ENCODE measurements at places on chromosomes 1 and 21.

DNA sequence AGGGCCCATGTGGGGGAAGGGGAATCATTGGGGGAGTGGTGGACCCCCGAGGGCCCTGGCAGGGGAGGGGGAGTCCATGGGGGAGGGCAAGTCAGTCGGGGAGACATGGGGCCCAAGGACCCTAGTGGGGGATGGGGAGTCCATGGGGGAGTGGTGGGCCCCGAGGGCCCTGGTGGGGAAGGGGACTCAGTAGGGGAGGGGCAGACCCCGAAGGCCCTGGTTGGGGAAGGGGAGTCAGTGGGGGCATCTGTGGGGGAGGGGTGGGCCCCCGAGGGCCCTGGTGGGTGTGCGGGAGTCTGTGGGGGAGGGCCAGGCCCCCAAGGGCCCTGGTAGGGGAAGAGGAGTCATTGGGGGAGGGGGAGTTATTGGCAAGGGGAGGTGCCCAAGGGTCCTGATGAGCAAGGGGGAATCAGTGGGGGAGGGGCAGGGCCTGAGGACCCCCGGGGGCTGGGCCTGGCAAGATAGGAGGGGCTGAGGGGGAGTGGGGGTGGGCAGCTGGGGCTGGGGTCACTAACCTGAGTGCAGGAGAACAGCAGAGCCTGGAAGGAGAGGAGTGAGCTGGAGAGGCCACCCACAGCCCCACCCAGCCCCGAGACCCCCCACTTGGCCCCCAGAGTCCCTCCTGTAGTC is 2.1 kb downstream of the MXRA8 start:
- DNase-seq, result no peak

- DNase-seq, result no peak
Measured at GRCh38 chr21:31498985-31499384, 154.9 kb upstream of the TIAM1 start.

- no peak for DNase-seq
Measured at GRCh38 chr1:60111716-60112115, 38.1 kb upstream of the C1orf87 start.

- DNase-seq, result no peak
Measured at GRCh38 chr1:33466159-33466558, 6.3 kb upstream of the ZSCAN20 start.

DNA sequence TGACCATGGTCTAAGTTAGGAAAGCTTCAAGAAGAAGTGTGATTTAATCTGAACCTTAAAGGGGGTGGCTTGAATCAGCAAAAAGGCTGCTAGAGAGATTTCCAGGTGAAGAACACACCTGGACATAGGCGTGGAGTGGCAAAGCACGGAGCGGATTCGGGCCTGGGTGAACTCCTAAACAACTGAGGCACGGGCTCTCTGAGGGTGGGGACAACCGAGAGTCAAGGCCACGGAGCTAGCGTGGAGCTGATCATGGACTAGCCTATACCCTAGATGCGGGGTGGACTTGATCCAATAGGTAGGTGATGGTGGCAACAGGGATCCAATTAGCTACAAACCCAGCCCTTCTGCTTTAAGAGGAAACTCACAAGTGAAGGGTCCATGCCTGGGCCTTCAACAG is 27.8 kb downstream of the SYT2 start:
- no peak for DNase-seq

DNA sequence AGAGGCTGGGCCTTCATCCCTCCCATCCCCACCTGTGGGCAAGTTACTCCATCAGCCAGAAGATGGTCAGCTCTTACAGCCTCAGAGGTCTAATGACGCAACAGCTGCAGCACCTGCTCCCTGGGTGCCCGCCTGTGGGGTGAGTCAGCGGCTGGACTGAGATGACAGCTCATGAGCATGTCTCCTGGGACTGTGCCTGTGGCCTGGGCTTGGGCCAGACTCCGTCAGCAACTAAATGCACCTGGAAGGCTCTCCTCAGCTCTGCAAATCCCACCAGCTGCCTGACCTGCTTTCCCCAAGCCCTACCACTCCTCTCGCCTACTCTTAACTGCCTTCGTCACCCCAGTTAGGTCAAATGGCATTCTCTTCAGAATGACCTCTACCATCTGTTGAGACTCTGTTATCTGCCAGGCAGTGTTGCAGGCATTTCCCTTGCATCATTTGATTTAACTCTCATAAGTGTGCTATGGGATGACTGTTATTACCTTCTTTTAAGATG is 47.7 kb downstream of the ETS2 start:
- no peak for DNase-seq

DNA sequence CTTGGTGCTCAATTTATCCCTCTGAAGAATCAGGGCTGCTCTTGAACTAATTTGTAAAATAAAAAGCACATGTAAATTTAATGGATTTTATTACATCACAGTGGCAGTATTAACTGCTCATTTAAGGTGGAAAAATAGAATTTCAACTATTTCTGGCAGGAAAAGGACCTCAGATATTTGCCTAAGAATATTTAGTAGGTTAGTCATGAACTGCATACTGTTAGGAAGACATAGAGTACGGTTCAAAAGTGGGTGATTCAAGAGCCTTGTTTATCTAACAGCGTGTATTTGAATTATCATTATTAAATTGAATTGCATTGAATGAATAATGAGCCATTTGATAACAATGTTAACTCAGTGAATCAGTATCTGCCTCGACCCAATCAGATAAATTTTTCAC is 248.8 kb upstream of the PBX1 start:
- DNase-seq, result no peak

DNA sequence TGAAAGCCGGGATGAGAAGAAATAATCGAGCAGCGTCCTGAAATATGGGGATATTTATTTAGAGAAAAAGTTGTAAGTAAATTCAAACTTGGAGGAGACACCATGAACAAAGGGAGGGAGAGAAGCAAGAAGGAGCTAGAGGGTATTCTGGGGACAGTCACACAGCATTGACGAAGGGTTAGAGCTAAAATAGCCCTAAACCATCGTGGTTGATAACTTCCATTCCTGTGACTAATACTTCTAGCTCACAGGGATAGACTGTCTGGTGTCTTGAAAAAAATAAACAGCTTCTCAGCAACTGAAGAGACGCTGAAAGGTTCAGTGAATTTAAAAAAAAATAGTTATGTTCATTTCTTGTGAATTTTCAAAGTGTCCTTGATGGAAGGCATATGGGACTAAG is 86.7 kb downstream of the LRRC53 start:
- no peak for DNase-seq

DNA sequence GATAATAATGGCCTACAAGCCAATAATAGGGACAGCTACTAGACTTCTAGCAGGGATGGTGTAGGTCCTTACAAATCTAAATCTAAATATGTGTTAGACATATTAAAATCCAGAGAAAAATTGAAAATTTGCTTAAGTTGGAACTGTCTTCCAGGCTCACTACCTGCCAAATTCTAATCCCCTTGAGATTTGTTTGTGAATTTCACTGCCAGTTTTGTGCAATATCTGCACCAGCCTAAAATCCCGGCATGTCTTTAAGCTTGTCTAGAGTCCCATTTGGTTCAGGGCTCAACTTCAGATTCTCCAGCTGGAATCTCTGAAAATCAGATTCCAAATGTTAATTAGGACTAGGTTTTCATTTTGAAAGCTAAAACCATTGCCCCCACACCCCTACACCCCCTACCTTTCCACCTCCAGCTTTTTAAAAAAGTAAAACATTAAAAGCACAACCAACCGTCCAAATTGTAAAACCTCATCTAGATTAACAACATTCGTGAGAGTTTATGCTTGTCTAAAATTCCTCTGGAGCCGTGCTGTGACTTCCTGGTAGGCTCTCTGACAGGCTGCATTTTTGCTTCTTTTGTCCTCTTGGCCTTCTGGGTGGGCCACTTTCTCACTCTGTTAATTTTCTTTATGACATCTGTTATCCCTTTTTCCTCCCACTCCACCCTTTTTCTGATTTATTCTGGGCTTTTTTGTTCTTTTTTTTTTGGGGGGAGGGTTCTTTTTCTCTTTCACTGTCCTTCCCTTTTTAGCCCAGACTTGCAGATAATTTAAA is 348.7 kb downstream of the PAPPA2 start:
- peak; percentile 48 for DNase-seq

GRCh38 chr1:25502957-25503356 is 40.4 kb upstream of the LDLRAP1 start:
- no peak for DNase-seq

- peak; percentile 97 for DNase-seq
Measured at GRCh38 chr1:37995751-37996345, 6.0 kb upstream of the SF3A3 start.

DNA sequence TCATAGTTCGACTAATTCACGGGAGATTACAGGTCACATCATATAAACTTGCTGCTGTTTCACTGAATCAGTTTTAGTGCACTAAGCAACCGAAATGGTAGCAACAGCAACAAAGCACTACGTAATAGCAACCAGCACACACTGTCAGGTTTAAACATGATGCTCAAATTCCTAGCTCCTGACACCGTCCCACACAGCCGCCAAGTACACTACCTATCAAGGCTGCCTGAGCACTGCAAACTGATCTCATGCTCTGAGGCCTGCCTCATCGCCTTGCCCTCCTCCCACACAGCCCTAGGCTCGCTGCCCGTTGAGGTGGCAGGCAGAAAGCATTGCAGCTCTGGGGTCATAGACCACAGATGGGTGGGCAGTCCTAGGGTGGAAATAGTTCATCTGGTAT is 12.4 kb downstream of the LAMC2 start:
- no peak for DNase-seq

DNA sequence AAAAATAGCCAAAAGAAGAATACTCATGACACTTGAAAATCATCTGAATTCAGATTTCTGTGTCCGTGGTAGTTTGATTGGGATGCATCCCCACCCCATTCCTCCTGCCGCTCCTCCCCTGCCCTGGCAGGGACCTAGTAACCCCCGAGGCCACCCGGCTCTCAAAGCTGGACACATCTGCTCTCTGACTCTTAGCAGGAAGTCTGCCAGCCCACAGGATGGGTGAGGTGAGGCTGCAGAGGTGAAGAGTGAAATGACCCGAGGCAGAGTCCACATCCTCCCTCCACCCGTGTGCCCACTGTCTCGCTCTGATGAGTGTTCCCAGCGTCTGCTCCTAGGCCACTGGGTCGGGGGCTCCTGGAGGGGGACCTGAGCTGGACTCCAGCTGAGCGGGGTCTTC is 308.5 kb upstream of the VAMP3 start:
- no peak for DNase-seq

- no peak for DNase-seq
Measured at GRCh38 chr1:87208931-87209330, 119.7 kb upstream of the LMO4 start.

- DNase-seq, result no peak
Measured at GRCh38 chr1:32755810-32756159, 53.2 kb upstream of the SYNC start.

DNA sequence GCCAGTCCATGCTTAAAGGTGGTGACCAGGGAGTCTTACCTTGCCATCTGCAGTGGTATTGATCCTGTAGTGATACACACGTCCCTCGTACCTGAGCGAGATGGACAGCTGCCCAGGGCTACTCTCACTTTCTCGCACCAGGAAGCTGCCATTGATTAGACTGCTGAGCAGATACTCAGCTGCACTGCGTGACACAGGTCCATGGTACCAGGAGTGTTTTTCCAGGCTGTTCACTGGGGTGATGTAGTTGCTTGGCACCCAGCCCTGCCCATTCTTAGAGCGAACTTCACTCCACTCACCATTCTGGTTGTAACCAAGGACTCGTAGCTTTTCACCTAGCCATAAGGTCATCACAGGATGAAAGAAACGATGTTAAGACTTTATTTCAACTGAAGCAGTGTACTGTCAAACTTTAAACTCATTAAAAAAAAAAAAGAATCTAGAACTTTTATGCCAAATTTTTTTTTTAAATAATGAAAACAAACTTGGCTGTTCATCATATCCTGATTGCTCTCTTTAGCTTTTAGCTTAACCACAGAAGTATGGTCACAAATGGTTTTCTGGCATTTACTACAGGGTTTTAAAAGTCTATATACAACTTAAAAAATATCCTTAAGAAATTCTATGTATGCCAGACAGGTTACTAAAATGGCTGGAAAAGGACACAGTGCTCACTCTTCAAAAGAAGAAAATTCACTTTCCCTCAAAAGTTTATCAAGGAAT is 44.6 kb downstream of the TOR3A start:
- DNase-seq, result no peak

DNA sequence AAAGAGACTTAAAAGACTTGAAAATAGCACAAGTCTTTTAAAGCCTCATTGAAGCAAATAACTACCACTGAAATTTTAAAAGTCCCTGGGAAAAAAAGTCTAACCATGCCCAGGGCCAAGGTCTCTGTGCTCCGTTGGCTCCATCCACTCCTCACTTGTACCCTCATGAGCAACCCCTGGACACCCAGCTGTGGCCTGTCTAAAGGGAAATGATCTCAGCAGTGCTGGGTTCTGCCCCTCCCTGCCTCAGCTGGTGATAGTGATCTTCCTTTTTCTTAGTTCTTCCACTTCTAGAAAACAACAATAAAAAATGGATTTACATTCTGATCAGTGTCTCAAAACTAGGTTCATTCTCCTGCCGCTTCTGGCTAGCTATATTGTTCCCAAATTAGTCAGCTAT is 423.5 kb upstream of the ADAMTS5 start:
- DNase-seq, result no peak

GRCh38 chr1:197225611-197226010 is 42.4 kb upstream of the CRB1 start:
- DNase-seq, result no peak

Data from A673 (cell line).